EL (cell line): ENCODE measurements at places on chromosomes 7 and 10.

DNA sequence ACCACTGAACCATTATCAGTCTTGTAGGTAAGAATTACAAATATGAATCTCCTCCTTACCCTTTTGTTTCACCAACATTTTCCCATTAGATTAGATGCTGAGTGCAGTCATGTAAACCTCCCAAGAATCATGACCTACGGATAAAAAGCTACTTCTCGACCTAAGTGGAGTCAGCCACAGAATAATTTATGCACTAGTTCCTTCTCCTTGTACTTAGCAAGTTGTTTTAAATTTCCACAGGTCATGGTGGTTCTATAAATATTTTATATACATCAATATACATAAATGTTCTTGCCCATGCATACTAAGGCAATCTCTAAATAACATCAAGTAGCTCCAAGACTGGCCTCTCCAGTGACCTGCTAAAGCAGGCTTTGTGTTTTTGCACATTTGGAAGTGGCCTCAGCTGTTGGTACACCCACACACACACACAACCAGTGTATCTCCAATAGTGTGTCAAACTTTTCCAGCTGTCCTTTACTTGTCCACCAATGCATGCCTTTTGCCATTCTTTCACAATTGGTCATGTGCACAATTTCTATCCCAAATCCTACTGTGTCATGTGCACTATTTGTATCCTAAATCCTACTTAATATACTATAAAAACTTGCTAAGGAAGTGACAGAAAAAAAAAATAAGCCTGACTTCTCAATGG lies 21.5 kb downstream of the LMOD2 start:
- DNase-seq = no peak

DNA sequence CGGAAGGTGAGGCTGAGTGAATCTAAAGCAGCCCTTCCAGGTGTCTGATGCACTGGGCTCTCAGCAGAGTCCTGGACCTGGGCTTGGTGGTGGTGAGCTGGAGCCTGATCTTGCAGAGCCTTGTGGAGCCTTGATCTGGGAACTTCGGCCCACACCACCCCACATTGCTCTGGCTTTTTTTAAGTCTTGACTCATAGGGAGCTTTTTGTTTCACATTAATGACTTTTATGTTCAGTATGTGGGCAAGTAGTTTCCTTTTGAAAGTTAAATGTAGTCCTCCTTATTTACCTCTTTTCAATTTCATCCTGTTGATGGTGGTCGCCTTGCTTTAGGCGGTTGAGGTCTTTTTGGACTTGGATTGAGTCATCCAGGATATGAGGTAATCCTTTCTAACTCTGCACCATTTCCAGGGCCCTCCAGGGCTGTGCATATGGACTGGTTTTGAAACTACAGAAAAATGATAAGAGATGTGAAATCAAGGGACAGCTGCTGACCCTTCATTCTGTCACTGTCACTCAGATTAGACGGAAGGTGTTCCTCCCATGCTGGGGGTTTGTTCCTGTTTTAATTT lies 2.9 kb upstream of the NRAP start:
- DNase-seq = peak; percentile 65

- peak; percentile 90 for DNase-seq
Observed at GRCh38 chr10:6401558-6402348, 178.3 kb downstream of the PRKCQ start.

DNA sequence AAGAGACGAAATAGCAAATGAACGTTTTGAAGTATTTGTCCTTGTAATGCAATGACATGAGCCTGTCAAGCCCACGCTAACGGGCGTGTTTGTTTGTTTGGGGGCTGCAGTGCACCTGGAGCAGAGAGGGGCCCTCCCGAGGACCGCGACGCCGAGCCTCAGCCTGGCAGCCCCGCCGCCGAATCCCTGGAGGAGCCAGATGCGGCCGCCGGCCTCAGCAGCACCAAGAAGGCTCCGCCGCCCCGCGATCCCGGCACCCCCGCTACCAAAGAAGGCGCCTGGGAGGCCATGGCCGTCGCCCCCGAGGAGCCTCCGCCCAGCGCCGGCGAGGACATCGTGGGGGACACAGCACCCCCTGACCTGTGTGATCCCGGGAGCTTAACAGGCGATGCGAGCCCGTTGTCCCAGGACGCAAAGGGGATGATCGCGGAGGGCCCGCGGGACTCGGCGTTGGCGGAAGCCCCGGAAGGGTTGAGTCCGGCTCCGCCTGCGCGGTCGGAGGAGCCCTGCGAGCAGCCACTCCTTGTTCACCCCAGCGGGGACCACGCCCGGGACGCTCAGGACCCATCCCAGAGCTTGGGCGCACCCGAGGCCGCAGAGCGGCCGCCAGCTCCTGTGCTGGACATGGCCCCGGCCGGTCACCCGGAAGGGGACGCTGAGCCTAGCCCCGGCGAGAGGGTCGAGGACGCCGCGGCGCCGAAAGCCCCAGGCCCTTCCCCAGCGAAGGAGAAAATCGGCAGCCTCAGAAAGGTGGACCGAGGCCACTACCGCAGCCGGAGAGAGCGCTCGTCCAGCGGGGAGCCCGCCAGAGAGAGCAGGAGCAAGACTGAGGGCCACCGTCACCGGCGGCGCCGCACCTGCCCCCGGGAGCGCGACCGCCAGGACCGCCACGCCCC lies 118.5 kb downstream of the CYTH3 start:
- no peak for DNase-seq

- DNase-seq = peak; percentile 11
Observed at GRCh38 chr10:34163075-34163905, 651.8 kb downstream of the PARD3 start.

DNA sequence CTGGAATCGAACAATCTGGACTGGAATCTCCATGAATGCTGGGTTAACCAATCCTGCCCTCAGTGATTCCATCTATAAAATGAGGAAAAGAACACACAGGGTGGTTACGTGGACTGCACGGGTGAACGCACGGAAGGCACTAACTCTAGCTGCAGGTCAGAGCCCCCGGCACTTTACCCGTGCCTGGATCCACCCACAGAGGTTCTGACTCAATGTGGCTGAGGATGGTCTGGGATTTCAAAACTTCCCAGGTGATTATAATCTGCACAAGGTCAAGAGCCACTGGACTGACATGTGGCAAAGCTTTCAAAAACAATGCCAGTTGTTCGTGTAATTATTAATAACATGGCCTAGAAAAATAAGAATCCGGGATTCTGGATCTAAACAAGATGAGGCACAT lies 29.2 kb downstream of the KIAA1549 start:
- no peak for DNase-seq

GRCh38 chr7:84232646-84233045 lies 38.1 kb upstream of the SEMA3A start:
- peak; percentile 45 for DNase-seq

- no peak for DNase-seq
Observed at GRCh38 chr10:97371696-97372095, 29.4 kb downstream of the RRP12 start.

DNA sequence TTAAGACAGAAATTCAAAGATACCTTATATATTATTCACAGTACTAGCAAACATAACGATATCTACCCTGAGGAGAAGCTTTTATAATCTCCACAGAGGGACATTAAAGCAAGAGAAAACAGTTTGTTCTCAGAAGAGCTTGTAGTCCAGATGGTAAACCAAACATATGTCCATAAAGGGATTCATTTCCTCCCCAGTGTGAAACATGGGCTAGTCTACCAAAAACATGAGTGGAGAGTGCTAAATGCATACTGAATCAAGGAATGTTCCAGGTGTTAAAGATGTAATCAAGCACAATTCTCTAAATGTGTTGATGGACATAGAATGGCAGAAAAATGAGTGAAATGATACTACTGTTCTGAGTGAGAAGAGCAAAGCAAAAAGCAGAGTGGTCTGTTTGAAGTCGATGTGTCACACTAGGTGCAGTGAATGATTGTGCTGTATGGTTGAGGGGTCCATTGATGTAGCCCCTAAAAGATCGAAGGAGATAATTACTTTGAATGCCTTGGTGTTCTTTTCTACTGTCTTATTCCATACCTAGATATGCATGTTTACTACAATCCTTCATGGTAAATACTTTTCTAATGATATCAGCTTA lies 25.3 kb downstream of the BCAP29 start:
- DNase-seq = no peak

DNA sequence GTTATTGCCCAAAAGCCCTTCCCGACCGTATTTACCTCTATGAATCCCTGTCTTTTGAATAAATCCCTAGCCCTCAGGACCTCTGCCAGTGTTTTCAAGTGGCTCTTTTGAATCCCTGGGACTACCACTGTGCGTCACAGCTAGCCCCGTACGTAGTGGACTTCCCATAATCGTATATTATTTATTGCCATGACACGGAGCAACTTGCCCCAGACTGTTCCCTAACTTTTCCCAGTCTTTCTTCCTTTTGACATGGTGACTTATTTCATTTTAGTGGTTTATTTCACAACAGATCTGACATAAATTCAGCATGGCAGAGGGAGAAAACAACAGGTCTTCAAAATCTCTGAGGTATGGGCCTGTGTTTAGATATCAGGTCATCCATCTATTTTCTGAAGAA lies 318.6 kb upstream of the KLF6 start:
- no peak for DNase-seq

DNA sequence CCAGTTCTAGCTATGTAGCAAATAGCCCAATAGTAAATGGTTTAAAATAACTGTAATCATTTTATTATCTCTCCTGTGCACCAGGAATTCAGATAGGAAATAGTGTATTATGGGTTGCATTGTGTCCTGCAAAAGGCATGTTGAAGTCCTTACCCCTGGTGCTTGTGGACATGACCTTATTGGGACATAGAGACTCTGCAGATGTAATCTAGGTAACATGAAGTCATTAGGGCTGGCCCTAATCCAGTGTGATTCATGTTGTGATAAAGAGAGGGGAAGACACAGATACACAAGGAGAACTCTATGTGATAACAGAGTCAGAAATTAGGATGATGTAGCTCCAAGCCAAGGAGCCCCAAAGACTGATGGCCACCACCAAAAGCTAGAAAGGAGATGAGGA lies 462.8 kb downstream of the GALNT17 start:
- DNase-seq = no peak
